RPMI7951 (cell line): ENCODE measurements at places on chromosomes 3 and 15. TPM values are rescaled to one million over a fixed set of nuclear protein-coding genes. Genes with fewer than 3 reads are reported as not detected.

The GOLGA6L9 gene
- total RNA-seq = 1.9 TPM in 2 replicates

The CPLX3 gene
- total RNA-seq = not detected in 2 replicates

The PARP15 gene
- total RNA-seq = 0.10 TPM in 1 of 2 replicates, not detected in the other

The CCR1 gene
- total RNA-seq = 0.36 and 0.59 TPM in 2 replicates

The CHRFAM7A gene
- total RNA-seq = not detected in 2 replicates

The CLCN2 gene
- 3.0 and 6.3 TPM in 2 replicates for total RNA-seq

The EPHB3 gene
- total RNA-seq = 4.0 and 5.5 TPM in 2 replicates

The CADPS gene
- total RNA-seq = 0.48 and 0.59 TPM in 2 replicates

The CDCP1 gene
- total RNA-seq = 75.6 and 78.0 TPM in 2 replicates

DNA sequence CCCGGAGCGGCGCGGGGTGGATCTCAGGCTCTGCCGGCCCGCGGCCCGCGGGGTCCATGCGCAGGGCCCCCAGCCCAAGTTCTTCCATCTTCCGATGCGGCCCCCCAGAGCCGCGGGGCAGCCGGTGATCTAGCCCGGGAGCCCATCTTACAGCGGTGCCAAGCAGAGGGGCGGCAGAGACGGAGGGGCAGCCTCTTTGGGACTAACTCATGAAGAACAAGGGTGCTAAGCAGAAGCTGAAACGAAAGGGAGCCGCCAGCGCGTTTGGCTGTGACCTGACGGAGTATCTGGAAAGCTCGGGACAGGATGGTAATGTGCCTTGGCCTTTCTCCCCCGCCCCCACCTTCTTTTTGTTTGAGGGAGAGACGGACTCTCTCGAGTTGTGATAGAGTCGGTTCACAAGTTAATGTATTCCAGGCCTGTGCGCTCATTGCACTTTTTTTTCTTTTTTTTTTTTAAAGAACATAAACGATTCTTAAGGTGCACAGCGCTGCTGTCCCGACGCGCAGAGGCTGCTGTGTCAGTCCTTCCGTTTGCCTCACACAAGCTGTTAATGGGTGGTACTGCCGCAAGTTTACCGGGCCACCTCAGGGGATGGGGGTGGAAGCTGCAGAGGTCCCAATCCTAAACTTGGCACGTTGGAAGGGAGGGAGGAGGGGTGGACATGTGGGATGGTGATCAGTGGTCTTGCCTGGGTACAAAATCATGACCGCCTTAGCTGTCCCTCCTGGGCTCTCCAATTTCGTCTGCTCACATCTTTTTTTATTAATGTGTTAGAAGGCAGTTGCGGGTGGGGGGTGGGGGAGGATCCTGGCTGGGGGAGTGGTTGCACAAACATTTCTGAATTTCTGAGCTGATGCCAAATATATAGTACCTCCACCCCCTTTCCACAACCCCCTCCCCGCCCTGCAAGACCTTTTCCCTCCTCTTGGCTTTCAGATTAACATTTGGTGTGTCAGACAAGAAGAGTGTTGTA, 801 bp downstream of the ARHGAP31 start:
- DNase-seq = peak; percentile 45

DNA sequence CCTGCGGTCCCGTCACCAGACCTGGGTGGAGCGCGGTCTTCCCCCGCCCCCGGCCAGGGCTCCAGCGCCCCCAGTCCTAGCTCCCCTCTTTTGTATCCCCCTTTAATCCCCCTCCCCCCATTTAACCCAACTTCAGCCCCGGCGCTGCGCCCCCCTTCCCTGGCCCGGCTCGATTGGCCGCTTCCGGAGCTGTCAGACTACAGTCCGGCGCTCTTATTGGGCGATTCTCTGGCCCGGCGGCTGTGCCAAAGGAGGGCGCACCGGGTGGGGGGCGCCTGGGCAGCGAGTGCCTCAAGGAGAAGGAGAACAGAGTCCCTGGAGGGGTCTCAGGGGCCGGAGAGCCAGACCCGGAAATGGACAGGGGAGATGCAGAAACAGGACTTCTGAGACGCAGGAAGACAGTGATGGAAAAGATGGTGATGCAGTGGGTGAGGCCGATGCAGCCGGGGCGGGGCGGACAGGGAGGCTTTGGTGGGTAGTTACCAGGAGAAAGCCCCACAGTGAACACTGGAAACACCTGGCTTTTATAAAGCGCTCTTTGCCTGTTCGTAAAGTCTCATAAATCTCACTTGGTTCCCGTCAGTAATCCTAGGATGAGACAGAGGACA, 1.2 kb upstream of the ADCY5 start:
- no peak for DNase-seq

DNA sequence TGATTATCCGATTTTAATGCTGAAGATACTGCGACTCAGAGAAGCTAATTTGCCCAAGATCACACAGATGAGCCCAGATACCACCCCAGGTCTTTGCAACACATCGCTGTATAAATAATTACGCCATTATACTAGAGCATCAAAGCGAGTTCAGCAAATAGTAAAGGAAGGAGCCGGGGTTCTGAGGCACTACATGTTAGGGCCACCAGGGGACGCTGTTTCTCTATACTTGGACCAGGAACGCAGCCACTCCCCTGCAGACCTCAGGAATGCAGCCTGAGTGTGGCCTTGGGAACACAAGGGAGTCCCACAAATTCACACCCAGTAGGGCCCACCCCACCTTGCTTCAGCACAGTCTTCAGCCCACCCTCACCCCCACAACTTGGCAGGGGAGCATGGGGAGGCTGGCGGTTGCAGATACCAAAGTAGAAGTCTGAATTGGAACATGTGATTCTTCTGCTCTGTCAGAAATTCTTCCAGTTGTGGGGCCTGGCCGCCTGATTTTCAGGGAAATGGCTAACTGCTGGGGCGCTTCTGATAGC, 57.8 kb upstream of the RYK start:
- peak; percentile 75 for DNase-seq

GRCh38 chr3:109927161-109927560, 589.8 kb upstream of the DPPA4 start:
- DNase-seq = peak; percentile 97

GRCh38 chr3:61657689-61658088, 96.3 kb downstream of the PTPRG start:
- DNase-seq = no peak

DNA sequence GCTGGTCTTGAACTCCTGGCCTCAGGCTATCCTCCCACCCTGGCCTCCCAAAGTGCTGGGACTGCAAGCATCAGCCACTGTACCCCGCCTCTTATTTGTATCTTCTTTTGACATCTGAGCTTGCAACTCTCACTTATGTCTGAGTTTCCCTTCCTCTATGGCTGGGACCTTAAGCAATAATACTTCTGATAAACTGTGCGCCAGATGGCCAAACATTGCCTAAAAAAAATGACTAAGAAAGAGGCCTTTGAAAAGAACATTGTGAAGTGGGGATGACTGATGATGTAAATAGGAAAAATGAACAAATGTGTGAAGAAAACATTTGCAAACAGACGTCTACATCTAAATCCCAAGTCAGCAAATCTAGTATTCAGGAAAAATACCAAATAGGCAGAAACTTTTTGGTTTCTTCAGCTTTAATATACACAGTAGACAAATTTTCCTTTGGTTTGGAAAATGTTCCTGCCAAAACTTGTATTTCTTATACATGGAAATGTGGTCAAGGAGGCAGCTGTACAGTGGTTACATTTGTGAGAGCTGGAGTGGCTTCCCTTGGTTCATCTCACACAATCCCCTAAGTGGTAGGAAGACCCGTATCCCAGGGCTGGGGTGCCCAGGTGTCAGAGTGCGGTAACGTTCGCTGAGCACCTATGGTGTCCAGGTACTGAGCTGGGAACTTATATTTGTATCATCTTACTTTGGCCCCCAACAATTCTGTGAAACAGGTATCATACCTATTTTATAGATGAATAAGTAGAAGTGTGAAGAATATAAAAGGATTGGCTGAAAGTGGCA, 11.6 kb upstream of the TFRC start:
- DNase-seq = no peak

GRCh38 chr15:38085931-38086568, 151.6 kb downstream of the TMCO5A start:
- peak; percentile 65 for DNase-seq

- DNase-seq = no peak
Measured at GRCh38 chr3:69747511-69748258, 8.4 kb downstream of the MITF start.

GRCh38 chr3:124333931-124334640, 342.2 kb upstream of the ROPN1 start:
- no peak for DNase-seq

- DNase-seq = no peak
Measured at GRCh38 chr3:195182470-195182795, 88.5 kb downstream of the XXYLT1 start.

DNA sequence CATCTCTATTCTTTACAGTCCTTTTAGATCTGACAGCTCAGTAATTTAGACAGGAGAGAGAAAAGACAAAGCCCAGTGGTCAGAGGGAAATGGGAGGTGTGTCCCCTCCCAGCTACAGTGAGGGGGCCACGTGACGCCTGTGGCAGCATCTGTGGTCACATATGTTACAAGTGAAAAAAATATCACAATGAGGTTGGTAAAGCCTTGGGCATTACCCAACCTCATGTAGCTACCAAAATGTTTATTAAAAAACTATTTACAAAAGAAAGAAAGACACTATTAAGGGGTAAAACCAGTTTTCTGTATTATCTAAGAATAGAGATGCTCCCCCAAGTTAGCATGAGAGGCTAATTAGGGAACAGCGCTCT, 42.9 kb upstream of the PLCL2 start:
- peak; percentile 15 for DNase-seq

- no peak for DNase-seq
Measured at GRCh38 chr3:107685383-107685782, 162.6 kb downstream of the BBX start.

- DNase-seq = no peak
Measured at GRCh38 chr15:83404121-83404520, 43.0 kb upstream of the SH3GL3 start.

DNA sequence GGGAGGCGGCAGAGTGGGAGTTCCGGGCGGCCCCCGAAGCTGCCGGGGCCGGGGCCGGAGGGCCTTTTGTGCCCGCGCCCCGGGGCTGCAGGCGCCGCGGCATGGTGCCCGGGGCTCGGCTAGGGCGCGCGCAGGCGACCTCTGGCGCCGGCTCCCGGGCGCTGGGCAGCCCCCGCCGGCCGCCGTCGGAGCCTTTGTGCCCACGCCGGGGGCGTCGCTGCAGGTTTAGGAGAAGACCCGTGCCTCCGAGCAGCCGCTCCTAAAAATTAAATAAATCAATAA, 299 bp downstream of the PAQR9 start:
- DNase-seq = no peak

- no peak for DNase-seq
Measured at GRCh38 chr3:42220436-42221121, 45.4 kb downstream of the CCK start.

- DNase-seq = no peak
Measured at GRCh38 chr15:101773496-101774100, 29.7 kb upstream of the OR4F6 start.

DNA sequence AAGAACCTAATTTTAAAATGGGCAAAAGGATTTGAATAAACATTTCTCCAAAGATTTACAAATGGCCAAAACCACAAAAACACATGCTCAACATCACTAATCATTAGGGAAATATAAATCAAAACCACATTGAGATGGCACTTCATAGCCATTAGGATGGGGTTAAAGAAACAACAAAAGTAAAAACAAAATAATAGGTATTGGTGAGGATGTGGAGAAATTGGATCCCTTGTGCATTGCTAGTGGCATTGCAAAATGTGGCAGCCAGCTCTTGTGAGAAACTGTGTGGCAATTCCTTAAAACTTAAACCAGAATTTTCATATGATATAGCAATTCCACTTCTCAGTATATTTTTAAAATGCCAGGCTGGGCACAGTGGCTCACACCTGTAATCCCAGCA, 126.5 kb downstream of the STT3B start:
- DNase-seq = no peak

- DNase-seq = no peak
Measured at GRCh38 chr15:29686079-29686425, 136.2 kb downstream of the TJP1 start.

GRCh38 chr15:59105854-59106253, 908 bp downstream of the CCNB2 start:
- peak; percentile 6 for DNase-seq

GRCh38 chr15:39556461-39556860, 24.4 kb upstream of the THBS1 start:
- no peak for DNase-seq

DNA sequence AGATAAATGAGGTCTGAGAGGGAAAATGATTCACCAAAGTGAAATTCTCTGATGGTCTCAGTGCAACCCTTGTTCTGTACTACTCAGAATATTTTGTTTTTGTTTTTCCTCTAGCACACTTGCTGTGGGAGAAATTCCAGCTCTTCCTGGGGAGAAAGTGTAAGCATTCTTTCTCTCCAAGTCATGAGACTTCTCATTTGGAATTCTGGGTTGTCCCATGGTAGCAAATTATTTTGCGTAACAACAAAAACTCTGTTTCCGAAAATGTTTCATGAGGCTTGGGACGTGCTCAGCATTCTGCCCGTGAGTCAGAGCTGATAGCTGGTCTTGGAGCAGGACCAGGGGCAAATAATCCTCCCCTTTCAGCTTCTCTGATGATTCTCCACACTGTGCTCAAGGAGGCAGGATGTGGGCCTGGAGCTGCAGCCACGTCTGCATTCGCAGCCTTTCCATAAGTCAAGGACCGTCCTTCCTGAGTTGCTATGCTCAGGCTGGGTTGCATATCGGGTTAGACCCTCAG, 70.3 kb downstream of the SENP2 start:
- peak; percentile 95 for DNase-seq

GRCh38 chr15:32004249-32004648, 26.1 kb upstream of the CHRNA7 start:
- DNase-seq = no peak

DNA sequence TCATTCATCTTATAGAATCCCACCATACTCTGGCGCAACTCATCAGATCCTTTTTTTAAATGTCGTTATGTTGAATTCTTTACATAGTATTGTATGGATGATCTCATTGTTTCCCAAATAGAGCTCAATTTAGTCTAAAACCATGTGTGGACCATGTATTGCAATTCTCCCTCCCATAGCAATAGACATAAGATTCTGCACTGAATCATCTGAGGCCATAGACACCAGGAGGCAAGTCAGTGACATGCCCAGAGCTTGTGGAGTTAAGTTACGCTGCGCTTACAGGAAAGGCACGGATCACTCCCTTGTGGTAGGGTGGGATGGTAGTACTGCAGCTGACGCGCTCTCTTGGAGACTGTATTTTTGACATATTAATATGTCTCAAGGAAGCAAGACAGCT, 211.0 kb downstream of the GABRB3 start:
- DNase-seq = no peak

DNA sequence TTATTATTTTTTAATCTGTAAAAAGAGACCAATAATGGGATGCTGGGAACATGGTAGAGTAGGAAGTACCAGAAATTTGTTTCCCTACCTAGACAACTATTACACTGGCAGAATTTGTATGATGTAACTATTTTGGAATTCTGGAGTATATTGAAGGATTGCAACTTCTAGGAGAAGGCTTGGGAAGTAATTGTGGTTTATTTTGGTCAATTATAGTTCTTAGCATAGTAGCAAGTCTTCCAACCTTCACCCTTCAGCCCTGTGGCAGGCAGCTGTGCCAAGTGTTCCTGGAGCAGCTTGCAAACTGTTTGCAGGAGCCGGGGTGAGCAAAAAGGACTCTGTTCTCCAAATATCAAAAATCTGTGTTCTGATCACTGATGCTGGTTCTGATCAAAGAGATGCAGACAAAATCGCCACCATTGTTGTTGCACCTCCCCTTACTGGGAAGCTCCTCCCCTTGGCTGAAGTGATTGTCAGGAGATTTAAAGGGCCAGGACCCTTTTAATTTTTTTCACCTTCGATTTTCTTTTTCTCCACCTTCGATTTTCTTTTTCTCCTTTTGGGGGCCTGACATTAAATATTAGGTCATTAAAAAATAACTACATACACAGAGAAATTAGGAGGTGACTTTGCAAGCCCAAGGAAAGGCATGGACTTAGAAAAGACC, 363.3 kb downstream of the SLC9A9 start:
- no peak for DNase-seq
